ENCODE measurements at places on chromosomes 1 and 21.
A peak's percentile ranks its signal among the peaks of the same experiment; 100 is the strongest.

GRCh38 chr1:112817555-112818373 is 102.6 kb upstream of the PPM1J start:
- no peak for DNase-seq

- DNase-seq: no peak
Observed at GRCh38 chr1:93732514-93732913, 50.9 kb upstream of the BCAR3 start.

DNA sequence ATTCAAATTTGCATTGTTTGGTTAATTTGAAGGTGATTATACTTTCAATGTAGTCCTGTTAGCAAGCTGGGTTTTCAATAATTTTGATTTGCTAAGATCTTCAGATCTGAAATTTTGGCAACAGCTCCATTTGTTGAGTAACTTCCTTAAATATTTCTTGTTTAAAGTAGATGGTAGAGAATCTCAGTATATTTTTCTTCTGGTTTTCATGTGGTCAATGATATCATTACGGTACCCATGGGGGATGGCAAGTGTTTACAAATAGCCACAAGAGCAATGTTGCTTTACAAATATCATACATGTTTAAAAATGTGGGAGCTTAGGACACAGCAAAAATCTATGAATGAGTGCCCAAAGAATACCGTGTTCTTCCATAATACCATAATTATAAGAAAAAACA is 175.9 kb downstream of the IFI44 start:
- no peak for DNase-seq

- DNase-seq: peak; percentile 20
Observed at GRCh38 chr1:171742577-171742922, 685 bp upstream of the VAMP4 start.

GRCh38 chr1:23578311-23578996 is 19.2 kb upstream of the ID3 start:
- no peak for DNase-seq

DNA sequence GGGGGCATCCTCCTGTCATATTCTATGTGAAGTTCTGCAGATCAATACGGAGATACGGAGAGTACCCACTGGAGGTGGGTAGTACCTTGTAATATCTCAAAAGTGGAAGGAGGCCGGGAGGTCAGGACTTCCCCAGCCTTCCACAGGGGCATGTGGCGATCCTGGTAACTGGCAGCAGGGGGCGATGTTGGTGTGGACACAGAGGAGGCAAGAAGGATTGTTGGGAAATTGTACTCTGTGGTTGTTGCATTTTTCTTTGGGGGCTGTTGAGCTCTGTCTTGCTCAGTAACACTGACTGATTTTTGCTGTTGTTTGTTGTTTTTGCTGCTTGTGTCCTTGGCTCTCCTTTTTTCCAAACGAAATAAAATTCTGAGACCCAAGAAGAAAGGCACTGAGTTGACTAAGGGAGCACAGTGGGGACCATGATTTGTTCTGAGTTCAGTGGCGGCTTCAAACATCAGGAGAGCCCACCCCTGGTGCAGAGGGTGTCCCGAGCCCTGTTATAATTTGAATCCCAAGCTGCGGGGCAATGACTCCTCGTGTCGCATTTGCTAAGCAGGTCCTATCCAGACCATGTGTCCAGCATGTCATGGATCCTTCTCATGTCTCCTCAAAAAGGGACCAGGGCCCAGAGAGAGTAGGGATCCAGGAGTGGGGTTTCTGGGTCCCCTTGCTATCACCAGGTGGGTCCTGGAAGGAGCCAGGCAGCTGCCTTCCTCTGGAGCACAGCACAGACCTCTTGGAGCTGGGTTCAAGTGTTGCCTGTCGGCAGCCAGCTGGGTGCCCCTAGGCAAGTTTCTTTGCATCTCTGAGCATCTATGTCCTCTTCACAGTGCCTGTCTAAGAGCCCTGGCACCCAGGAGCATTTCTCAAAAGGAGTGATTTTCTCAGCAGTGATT is 22.8 kb downstream of the LHX4 start:
- DNase-seq: peak; percentile 9

- DNase-seq: no peak
Observed at GRCh38 chr1:178354816-178355215, 141.9 kb downstream of the CLEC20A start.

GRCh38 chr1:27368869-27369582 is 2.3 kb upstream of the MAP3K6 start:
- no peak for DNase-seq

DNA sequence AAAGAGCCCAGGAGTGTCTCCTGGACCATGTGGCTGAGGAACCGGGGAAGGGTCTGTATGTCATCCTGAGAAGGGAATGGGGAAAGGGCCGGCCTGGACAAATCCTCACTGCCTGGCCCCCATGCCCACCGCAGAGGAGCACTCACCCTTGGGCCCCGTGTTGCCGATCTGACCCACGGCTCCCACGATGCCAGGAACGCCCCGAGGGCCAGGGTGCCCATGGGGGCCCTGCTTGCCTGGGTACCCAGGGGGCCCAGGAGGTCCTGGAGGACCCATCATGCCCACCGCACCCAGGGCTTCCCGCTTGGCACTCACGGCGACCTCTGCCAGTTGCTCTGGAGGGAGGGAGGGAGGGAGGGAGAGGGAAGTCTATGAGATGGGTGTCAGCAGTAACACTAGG is 14.6 kb downstream of the COL9A2 start:
- no peak for DNase-seq

DNA sequence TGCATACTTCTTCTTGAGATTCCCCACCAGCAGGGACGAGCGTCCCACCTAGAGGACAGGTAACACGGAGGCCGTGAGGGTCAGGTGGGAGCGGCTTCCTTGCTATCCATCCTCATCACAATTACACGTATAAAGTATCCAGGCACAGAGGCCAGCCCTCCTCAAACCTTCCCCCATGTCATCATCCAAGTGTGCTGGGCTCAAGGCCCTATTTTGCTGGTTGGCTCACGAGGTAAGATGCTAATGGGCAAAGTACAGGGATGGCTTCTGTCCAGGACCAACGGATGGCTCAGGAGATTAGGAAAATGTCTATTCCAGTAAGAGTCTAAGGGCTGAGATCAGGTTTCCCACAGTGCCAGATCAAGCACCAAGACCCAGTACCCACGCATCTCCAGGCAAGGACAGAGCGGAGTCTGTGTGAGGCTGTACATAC is 11.5 kb upstream of the A3GALT2 start:
- DNase-seq: no peak

GRCh38 chr1:159429074-159429861 is 2.7 kb upstream of the OR10J4 start:
- no peak for DNase-seq

GRCh38 chr1:214557952-214558735 is 6.7 kb upstream of the PTPN14 start:
- no peak for DNase-seq

DNA sequence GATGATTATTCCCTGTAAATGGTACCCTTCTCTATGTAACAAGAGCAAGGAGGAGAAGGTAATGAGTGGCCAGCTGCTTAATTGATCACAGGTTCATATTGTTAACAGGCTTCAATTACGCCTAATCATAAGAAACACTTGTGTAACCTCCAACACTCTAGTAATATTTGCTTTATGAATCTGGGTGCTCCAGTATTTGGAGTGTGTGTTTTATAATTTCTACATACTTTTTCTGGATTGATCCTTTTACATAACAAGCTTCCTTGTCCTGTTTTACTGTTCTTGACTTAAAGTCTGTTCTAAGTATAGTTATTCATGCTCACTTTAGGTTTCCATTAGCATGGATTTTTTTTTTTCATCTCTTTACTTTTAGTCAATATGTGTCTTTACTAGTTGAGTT is 984.2 kb downstream of the AMY1C start:
- DNase-seq: no peak

DNA sequence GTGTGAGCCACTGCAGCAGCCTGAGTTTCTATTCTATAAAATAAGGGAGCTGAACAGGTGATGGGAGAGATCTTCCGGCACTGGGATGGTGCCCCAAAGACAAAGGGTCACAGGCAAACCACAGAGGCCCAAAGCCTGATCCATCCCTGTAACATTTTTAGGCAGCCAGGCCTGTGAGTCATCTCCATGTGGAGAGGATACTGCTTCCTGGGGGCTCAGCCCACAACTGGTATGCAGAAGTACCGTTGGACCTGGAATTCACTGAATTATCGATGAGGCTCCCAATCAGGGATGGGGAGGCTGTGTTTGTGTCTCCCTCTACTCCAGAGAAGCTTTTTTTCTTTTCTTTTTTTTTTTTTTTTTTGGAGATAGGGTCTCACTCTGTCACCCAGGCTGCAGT is 48.8 kb upstream of the WASF2 start:
- DNase-seq: no peak

DNA sequence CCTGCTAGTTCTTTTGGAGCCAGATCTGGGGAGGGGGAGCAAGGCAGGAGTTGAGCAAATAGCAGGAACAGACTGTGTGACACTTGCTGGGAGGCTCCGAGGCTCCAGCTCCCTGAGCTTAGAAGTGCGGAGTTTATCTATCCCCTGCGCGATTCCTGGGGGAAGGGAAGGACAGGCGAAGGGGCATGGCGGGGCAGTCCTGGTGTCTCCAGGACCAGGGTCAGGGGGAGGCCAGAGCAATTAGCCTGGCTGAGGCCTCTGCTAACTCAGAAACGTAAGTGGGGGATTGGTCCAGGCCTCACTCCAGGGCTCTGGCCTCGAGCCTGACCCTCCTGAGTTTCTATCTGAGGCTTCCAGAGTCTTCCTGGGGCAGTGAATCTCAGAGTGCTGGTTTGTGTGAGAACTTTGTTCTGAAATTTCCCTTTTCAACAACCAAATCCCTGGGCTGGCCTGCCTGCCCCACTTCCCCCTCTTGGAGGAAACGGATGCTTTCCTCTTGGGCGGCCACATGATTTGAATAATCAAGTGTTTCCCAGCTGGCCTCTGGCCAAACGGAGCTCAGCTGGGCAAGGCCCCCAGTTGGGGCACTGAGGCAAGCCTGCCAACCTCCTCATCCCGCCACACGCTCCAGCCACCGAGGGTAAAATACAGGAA is 15.6 kb downstream of the ALPL start:
- no peak for DNase-seq

- no peak for DNase-seq
Observed at GRCh38 chr1:225794954-225795353, 15.0 kb upstream of the EPHX1 start.

DNA sequence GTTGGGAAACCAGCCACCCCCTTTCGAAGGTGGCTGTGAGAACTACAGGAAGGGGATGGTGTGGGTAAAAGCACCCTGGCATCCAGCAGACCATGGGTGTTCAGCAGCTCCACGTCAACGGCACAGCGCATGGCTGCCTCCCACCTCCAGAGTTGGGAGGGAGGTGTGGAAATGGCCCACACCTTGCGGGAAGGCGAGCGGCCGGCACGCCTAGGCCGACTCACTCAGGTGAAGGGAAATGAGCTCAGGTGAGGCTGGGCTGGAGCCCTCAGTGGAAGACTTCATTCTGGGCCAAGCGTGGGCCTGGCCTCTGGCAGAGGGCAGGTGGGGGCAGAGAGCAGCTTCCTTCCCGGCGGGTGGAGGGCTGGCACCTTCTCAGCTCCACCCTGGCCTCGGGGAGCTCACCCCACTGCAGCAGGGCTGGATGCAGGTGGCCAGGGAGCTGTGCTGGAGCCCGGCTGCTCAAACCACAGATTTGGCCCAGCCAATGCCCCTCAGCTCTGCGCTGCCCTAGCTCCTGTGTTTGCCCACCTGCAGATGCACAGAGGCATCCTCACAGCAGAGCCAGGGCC is 24.8 kb upstream of the ALDH4A1 start:
- no peak for DNase-seq

- DNase-seq: no peak
Observed at GRCh38 chr1:57327946-57328345, 95.9 kb downstream of the DAB1 start.

DNA sequence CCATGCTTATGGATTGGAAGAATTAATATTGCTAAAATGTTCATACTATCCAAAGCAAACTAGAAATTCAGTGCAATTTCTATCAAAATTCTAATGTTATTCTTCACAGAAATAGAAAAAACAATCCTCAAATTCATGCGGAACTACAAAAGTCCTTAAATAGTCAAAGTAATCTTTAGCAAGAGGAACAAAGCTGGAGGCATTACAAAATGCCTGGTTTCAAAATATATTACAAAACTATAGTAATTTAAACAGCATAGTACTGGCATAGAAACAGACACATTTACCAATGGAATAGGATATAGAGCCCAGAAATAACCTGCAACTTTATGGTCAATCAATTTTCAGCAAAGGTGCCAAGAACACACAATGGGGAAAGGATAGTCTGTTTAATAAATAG is 3.8 kb downstream of the CTSS start:
- DNase-seq: no peak

DNA sequence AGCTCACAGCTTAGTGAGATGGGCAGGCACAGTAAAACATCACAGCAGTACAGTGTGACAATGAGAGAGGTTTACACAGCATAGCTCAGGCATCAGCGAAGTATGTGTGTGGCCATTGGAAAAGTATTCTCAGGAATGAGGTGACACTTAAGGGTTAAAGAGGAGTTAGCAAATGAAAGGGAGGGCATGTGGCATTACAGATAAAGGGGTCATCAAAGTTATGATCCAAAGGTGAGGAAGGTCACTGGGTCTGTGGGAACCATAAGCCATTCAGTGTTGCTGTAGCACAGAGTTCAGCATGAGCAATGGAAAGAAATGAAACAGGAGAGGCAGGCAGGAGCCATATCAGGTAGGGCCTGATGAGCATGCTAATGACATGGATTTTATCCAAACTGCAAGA is 4.5 kb upstream of the C8B start:
- no peak for DNase-seq

DNA sequence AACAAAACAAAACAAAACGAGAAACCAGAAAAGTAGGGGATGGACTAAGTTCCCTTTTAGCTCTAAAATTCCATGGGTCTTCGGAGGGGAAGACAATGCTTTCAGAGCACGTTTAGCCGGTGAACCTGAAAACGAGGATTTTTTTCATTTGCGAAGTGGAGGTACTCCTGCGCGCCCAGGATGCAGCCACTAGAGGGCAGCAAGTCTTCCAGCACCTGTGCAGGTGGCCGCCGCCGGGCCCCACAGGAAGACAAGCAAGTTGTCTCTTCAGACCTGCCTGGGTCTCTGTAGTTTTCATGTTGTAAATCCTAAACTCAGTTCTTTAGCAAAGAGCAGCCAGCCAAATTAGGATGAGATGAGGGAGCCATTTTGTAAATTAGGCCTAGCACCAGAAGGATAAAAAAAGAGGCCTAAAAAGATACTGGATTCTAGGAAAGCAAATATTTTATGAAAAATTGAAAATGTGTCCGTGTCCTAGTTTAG is 17.7 kb upstream of the SNX27 start:
- DNase-seq: peak; percentile 67

- DNase-seq: no peak
Observed at GRCh38 chr1:186754542-186755145, 74.1 kb upstream of the PLA2G4A start.

All from COR-L47 (cell line).